ENCODE measurements at places on chromosomes 11 and 22.

- DNase-seq: no peak
Observed at GRCh38 chr11:17979770-17980371, 33.0 kb downstream of the SERGEF start.

DNA sequence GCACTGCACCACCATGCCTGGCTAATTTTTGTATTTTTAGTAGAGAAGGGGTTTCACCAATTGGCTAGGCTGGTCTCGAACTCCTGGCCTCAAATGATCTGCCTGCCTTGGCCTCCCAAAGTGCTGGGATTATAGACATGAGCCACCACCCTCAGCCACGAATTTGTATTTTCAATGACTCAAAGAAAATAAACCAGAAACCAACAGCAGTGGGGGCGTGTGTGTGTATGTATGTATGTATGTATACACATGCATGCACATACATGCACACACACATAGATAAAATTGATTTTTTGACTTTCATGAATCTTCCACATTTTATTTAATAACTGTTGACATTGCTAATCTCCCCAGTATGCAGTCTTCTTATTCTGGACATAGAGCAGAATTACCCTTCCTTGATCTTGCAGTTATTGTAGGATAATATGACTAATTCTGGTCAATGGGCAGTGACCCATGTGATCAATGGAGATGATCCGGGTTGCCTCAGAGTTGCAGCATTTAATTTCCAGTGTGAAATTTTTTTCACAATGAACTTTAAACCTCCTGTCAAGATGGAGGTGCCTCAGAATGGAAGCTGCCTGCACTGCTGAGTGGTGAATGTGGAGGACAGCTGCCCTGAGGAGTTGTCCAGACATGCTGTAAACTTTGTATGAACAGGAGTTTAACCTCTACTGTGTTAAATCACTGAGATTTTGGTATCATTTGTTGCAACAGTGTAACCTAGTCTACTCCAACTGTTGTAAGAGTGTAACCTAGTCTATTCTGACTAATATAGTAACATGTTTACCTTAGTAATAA, 12.8 kb upstream of the PTPN5 start:
- DNase-seq: no peak

GRCh38 chr11:113278481-113278880, 35.9 kb upstream of the TTC12 start:
- DNase-seq: no peak

GRCh38 chr11:47620836-47621378, 21.5 kb downstream of the MTCH2 start:
- no peak for DNase-seq

GRCh38 chr11:13947379-13947778, 15.1 kb upstream of the SPON1 start:
- DNase-seq: no peak

- DNase-seq: no peak
Observed at GRCh38 chr22:44988671-44989070, 21.1 kb downstream of the PHF21B start.

GRCh38 chr22:39953101-39953500, 7.1 kb upstream of the TMA7B start:
- DNase-seq: no peak

- no peak for DNase-seq
Observed at GRCh38 chr11:35265755-35266454, 126.9 kb downstream of the CD44 start.

GRCh38 chr22:35378621-35379020, 2.3 kb upstream of the HMOX1 start:
- DNase-seq: no peak

DNA sequence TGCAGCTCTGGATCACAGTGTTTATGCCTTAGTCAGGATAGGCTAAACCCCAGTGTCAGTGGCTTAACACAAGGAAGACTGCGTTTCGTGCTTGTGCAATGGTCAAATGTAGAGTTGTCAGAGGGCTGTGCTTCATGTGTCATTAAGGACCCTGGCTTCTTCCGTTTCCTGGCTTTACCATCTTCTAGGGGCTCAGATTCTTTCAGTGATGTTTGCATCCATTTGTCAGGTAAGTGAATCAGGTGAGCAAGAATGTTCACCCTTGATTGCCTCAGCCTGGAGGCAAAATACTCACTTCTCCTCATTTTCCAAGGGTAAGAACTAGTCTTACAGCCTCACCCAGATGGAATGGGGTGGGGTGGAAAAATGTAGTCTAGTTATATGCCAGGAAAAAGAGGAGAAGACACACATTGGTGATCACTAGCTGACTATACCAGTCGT, 20.5 kb upstream of the AMOTL1 start:
- DNase-seq: no peak

DNA sequence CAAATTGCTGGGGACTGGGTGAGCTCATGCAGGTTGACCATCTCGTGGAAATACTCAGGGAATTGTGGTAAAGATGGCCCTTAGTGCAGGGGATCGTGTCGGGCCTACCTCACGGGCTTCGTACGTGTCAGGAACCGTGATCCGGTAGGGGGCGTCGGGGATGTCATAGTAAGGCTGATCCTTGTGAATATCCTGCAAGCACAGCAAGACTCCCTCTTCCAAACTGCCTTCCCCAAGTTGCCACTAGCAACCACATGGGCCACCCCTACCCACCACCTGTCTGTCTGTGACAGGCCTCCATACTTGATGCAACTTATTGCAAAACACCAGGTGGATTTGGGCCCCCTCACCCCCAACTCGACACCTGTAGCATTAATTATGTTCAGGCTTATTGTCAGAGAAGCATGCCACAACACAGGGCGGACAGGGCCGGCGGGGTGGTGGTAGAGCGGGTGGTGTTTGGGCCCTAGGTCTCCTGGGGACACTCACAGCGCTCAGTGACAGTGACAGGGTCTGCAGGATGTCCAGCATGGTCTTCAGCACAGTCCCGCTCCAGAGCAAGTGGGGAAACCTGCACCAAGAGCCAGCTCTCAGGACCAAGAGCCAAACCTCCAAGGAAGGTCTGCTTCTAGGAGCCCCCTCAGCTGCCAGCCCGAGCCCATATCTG, 22.6 kb upstream of the SERPIND1 start:
- DNase-seq: no peak

Data from NCI-H187 (cell line).